ENCODE measurements at places on chromosomes 11 and 22.

DNA sequence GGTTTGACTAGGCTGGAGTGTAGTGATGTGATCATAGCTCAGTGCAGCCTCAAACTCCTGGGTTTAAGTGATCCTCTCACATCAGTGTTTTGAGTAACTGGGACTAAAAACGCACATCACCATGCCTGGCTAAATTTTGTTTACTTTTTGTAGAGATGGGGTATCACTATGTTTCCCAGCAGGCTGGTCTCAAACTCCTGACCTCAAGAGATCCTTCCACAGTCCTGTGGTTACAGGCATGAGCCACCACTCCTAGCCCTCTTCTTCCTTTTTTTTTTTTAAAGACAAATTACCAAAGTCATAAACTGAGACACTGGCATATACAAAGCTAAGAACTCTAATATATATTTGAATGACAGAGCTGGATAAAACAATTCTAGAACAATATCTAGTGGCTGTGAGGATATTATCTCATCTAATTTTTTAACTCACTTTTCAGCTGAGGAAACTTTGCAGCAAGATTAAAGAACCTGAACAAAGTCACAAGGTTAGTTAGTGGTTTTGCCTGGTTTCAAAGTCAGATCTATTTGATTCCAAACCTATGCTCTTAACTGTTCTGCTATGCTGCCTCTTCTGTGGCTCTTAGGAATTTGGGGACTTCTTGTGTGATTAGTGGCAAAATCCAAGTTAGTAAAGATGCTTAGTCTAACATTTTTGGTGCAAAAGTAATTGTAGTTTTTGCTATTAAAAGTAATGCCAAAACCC lies 95.3 kb upstream of the RAG2 start:
- no peak for DNase-seq

DNA sequence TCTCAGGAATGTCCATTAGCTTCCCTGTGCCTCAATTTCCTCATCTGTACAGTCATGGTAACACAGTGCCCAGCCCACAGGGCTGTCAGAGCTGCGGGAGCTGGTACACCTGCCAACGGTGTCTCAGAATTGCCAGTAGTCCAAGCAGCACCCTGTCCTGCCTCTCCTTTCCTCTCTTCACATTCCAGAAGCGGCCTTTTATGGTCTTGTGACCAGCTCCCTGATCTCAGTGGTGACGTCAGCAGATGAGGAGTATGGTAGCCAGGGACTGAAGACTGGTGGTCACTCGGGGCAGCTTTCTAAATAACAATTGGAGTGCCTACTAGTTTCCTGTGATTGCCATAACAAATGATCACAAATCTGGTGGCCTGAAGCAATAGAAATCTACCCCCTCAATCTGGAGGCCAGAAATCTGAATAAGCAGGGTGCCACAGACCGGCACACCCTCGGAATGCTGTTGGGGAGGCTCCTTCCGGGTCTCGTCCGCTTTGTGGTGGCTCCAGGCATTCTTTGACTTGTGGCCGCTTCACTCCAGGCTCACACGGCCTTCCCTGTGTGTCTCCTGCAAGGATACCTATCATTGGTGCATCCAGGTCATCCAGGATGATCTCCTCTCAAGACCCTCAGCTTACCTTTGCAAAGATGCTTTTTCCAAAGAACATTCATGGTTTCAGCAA lies 2.1 kb downstream of the FADD start:
- DNase-seq: no peak

- DNase-seq: no peak
Measured at GRCh38 chr11:36380296-36381014, 84.4 kb downstream of the PRR5L start.

GRCh38 chr11:95085117-95085816 lies 4.4 kb upstream of the ENDOD1 start:
- DNase-seq: no peak

- DNase-seq: no peak
Measured at GRCh38 chr11:65742353-65742752, 21.8 kb upstream of the RNASEH2C start.

DNA sequence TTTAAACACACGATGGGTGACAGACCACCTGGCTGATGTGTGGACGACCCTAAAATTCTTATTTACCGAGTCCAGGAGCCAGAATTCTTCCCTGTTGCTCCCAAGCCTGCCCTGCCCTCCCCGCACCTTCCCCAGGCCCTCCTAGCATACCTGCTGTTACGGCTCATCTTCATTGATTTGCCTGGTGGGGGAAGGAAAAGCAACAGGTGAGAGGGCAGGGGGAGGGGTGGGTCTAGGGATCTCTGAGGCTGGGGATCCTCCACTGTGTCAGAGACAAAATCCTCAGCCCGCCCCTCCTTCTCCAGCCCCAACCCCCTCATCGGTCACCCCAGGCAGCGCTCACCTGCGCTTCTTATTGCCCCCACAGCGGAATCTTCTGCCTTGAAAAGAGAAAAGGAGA lies 4.0 kb downstream of the FXYD2 start:
- DNase-seq: no peak

- no peak for DNase-seq
Measured at GRCh38 chr11:125338886-125339811, 156.9 kb downstream of the FEZ1 start.

- no peak for DNase-seq
Measured at GRCh38 chr11:37504060-37504611, 906.1 kb upstream of the RAG2 start.

DNA sequence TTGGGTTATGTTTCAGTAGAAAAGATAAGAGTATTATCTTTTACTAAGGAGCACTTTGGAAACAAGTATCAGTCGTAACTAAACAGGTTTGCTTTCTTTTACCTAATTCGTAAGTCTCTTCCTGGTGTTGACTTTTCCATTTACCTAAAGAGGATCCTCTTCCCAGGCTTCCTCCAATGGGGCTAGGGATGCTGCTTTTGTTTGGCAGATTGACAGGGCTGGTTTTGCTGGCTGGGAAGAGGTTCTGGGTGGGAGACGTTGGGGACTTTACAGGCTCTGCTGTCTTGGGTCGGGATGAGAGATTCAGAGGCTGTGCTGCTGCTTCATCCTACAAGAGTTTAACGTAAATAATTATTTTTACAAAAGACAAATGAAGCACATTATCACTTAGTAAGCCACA lies 306.7 kb downstream of the SOX6 start:
- DNase-seq: no peak

Measured in stimulated activated CD4-positive, alpha-beta T cell treated with anti-CD3 and anti-CD28 coated beads, Interleukin-4, amount 100 ng/mL, for 4 hours (primary cell).